ENCODE measurements at places on chromosomes 1 and 21.

GRCh38 chr21:42022091-42022430 is 11.9 kb upstream of the ZBTB21 start:
- no peak for DNase-seq

GRCh38 chr1:95278173-95279006 is 44.4 kb downstream of the RWDD3 start:
- no peak for DNase-seq

DNA sequence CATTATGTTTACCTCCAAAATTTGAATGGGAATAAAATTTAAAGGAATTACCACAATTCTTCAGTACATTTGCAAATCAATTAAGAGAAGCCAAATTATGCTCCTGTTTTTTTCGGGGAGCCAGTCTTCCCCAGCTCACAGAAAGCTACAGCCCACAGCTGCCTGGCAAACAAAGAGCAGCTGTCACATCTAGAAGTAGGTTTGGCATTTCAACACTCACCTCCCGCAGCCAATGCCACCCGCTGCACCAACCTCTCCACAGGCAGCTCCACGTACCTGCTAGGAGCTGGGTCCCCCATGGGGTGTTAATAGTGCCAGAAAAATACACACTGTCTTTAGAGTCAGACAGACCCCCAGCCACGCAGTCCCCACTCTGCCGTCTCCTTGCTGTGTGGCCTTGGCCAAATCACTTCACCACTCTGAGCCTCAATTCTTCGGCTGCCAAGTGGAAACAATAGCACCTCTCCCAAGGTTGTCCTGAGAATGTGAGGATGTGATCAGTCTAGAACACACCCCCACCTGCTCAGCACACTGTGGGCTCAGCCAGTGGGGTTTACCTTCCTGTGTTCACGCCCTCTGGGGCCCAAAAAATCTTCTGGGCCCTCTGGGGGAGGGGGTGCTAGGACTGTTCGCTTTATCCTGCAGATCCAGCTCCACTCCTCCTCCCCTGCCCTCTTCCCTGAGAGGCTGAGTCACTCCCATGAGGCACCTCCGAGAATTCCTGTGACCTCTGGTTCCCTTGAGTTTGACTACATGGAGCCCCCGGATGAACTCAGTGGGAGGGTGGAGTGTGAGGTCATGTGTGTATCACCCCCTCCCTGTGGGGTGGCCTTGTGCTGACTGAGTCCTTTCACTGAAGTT is 204.3 kb upstream of the GRIK3 start:
- DNase-seq = no peak

GRCh38 chr1:54800899-54801759 is at the start of gene TTC22:
TSS of gene TTC22 (minus strand) at chr1:54801323. CDS start at chr1:54801163, 160 bp downstream.
- DNase-seq = no peak

GRCh38 chr1:220119043-220119512 is 25.1 kb downstream of the IARS2 start:
- no peak for DNase-seq

GRCh38 chr1:219898375-219898774 is 30.0 kb downstream of the SLC30A10 start:
- no peak for DNase-seq

- DNase-seq = no peak
Observed at GRCh38 chr1:54375712-54376429, 30.3 kb downstream of the SSBP3 start.

GRCh38 chr1:181661569-181661968 is 178.3 kb downstream of the CACNA1E start:
- DNase-seq = no peak

DNA sequence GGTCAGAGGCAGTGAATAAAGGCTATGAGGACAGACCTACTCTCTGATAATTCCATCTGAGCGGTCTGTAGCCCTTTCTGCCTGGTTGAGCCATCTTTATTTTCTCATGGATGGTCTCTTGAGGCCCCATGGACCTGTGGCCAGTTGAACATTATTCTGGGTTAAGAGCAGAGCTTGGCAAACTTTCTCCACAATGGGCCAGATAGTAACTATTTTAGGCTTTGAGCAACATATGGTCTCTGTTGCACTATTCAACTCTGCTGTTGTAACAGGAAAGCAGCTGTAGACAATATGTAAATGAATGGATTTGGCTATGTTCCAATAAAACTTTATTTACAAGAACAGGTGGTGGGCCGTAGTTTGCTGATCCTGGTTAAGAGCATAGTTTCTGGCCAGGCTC is 62.7 kb downstream of the KAZN start:
- no peak for DNase-seq

Measured in left renal pelvis (tissue), 4 donors.